NCI-H1436 (cell line): ENCODE measurements at places on chromosomes 6 and 20.

DNA sequence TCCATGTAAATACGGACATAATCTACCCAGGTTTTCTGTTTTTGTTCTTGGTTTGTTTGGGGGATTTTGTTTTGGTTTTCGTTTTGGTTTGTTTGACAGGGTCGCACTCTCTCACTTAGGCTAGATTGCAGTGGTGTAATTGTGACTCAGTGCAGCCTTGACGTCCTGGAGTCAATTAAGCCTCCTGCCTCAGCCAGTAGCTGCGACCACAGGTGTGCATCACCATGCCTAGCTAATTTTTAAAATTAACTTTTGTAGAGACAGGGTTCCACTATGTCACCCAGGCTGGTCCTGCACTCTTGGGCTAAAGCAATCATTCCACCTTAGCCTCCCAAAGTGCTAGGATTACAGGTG, 37.8 kb upstream of the EYA4 start:
- DNase-seq: no peak

GRCh38 chr6:140436023-140436811, 1061.8 kb upstream of the CITED2 start:
- no peak for DNase-seq

DNA sequence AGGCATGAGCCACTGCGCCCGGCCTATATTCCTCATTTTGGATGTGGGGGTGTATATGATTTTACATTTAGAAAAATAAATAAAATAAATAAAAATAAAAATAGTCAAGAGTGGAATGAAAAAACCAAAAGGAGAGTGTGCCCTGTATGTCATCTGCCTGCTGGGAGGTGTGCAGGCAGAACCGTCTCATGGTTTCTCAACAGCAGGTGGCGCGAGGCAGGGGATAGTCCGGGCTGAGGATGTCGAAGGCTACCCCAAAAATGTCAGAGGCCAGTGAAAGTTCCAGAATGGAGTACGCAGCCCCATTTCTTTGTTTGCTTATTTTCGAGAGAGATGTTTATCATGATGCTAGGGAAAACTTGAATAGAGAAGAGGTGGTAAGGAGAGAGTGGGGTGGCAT, 16.4 kb upstream of the KIF16B start:
- DNase-seq: no peak

GRCh38 chr6:11410539-11411307, 126.8 kb upstream of the TMEM170B start:
- DNase-seq: no peak

- no peak for DNase-seq
These were observed 45.6 kb downstream of the FAM50B start for GRCh38 chr6:3894590-3895311.

GRCh38 chr6:42829561-42830092, 47.8 kb downstream of the BICRAL start:
- DNase-seq: no peak

GRCh38 chr6:83927470-83927869, 68.0 kb downstream of the CYB5R4 start:
- no peak for DNase-seq

DNA sequence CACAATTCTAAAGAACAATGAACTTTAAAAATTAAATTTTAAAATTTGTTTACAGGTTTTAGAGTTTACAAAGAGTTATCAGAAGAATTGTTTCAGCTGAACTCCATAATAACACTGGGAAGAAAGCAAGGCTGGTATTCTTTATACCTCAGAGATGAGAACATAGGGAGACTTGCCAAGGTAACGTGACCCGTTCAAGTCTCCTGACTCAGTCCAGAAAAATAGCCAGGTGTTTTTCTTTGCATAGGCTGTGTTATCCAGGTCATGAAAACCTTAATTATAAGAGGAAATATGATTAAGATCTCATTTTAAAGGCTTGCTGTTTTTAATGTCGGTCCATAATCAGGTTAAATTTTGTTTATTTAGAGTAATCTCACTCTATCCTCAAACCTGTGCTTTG, 8.5 kb upstream of the C6orf141 start:
- peak; percentile 24 for DNase-seq

DNA sequence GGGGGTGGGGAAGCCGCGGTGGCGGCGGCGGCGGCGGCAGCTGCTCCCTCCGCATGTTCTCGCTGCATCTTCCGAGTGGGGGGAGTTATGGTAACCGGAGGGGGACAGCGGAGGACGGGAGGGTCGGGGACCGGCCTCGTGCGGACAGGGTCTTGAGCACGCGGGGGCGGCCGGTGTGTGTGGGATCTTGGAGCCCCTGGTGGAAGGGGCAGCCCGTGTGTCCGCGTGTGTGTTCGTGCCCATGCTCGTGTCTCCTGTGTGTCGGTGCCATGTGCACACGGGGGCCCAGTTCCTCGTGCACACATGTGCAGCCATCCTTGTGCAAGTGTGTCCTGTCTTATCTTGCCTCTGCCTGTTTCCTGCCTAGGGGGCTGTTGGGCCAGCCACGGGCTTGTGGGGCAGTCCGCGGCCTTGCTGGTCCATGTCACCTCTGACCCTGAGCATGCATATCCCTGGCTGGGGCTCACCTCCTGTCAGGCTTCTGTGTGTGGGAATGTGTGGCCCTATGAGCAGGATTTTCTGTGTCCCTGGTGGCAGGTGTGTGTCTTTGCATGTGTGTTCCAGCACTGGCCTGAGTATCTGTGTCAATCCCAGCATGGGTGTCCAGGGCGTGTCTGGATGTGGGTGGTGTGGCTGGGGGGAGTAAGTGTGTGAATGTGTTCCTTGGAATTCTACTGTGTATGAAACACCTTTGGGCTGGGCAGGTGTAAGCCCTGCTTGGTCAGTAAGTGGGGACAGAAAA, 8.5 kb downstream of the SYNGAP1 start:
- no peak for DNase-seq

DNA sequence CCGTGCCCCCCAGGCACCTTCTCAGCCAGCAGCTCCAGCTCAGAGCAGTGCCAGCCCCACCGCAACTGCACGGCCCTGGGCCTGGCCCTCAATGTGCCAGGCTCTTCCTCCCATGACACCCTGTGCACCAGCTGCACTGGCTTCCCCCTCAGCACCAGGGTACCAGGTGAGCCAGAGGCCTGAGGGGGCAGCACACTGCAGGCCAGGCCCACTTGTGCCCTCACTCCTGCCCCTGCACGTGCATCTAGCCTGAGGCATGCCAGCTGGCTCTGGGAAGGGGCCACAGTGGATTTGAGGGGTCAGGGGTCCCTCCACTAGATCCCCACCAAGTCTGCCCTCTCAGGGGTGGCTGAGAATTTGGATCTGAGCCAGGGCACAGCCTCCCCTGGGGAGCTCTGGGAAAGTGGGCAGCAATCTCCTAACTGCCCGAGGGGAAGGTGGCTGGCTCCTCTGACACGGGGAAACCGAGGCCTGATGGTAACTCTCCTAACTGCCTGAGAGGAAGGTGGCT, 960 bp downstream of the TNFRSF6B start:
- DNase-seq: no peak

DNA sequence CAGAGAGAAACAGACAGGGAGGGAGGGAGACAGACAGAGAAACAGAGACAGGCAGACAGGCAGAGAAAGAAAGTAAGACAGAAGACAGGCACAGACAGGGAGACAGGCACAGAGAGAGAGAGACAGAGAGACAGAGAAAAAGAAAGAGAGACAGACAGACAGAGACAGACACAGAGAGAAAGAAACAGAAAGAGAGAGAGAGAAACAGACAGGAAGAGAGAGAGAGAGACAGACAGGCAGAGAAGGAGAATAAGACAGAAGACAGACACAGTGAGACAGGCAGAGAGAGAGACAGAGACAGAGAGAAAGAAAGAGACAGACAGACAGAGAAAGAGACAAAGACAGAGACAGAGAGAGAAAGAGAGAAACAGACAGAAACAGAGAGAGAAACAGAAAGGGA, 754.8 kb upstream of the DEFB115 start:
- DNase-seq: no peak

GRCh38 chr20:19129306-19129705, 83.1 kb upstream of the SLC24A3 start:
- no peak for DNase-seq

DNA sequence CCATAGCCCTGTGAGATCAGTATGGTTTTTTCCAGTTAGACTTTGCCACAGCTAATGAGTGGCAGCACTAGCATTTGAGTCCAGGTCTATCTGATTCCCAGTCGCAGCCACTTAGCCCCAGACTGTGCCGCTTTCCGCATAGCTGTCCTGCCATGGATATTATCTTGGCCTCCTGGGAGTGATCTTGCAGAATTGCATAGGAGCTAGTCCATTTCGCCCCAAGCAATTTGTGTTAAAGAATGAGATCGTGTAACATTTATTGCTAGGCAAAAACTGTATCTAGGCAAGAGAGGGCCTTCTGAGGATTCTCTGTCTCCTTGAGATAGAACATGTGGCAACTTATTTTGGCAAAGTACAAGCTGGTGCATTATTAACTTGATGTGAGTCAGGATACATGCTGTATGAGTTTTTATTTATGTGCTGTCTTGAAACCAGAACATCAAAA, 74.2 kb downstream of the EZR start:
- DNase-seq: no peak

GRCh38 chr6:35237476-35237875, 22.1 kb upstream of the ZNF76 start:
- DNase-seq: no peak

- DNase-seq: no peak
These were observed 151.2 kb upstream of the TAB2 start for GRCh38 chr6:149166336-149166735.

GRCh38 chr6:113763876-113764275, 93.3 kb upstream of the MARCKS start:
- no peak for DNase-seq

DNA sequence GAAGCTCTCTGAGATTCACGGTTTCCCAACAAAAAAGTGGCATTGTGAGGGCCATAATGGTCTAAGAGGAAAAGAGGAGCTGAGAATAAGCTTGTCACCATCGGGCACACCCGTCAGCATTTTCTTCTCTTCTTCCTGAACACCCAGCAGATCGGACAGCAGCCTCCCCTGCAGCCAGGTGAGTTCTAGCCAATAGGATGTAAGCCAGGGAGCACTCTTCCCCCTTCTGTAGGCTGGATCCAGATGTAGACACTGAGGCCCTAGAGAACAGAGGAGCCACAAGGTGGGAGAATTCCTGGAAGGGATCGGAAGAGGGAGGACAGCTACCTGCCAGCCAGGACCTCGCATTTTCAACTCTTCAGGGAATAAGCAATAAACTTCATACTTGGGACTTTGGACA, 228.0 kb downstream of the SYNDIG1 start:
- DNase-seq: no peak

GRCh38 chr20:35353646-35354045, 58.1 kb downstream of the UQCC1 start:
- no peak for DNase-seq

DNA sequence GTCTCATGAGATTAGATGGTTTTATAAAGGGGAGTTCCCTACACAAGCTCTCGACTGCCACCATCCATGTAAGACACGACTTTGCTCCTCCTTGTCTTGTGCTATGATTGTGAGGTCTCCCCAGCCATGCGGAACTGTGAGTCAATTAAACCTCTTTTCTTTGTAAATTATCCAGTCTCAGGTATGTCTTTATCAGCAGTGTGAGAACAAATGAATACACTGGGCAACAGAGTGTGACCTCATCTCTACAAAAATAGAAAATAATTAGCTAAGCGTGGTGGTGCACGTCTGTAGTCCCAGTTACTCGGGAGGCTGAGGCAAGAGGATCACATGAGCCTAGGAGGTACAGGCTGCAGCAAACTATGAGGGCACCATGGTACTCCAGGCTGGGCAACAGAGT, 51.3 kb downstream of the MDN1 start:
- no peak for DNase-seq

DNA sequence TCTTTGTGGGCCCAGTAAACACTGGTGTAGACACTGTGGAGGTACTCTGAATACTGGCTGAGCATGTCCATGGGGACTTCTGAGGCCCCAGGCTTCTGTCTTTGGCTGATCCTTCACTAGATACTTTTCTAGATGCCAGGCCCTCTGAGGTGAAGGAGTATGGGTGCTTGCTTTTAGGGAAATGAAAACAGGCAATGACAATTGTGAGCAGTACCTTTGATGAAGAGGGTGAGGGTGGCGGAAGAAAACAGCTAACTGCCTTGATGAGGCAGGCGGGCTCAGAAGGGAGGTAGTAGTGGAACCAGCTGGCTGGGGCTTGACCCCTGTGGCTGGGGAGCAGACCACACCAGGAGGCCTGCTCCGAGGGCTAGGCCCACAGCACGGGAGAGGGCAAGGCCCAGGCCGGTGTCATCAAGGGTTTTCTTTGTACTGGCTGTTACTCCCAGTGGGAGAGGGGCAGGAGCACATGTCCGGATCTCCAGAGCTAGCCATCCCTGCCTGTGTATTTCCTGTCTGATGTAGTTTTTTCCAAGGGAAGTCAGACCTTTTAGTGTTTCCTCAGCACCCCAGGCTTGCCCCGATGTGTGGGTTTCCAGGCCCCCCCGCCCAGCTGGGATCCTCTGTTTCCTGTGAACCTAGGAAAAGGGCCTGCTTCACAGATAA, 3.9 kb downstream of the PLCG1 start:
- no peak for DNase-seq

- DNase-seq: no peak
These were observed 30.5 kb upstream of the HLA-G start for GRCh38 chr6:29797135-29797534.

DNA sequence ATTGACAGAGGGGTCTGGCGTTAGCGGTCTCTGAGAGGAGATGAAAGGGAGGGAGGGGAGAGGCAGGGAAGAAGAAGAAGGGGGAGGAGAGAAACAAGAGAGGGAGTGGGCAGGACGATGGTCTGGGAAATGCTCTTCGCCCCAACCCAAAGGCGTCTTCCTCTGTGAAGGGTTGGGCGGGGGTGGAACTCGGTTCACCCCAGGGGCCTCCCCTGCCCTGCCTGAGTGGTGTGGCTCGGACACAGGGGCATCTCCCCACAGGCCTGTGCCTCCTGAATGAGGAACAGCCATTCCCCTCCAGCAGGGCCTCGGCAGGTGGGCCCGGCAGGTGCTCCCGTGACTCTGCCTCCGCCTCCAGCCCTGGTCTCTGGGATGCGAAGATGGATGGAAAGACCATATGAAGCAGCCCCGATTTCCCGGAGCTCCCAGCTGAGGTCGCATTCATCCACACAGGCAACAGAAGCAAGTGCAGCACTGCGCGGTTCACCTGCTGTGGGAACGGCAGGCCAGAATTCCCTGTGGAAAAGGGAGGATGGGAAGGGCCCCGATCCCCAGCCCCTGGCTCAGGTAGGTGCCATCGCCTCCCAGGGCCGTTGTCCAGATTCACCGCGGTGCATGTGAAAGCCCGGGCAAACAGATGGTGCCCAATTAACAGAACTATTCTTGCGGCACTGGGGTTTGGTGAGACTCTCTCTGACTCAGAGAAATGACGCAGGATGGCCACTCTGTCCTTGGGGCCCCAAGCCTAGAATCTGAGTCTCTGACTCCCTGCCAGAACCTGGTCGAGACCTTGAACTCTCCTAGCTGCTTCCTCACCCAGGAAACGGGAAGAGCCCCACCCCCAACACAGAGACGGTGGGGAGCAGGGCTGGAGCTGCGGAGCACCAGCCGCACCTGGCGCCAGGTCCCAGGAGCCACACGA, 29.4 kb upstream of the RPS6KA2 start:
- DNase-seq: no peak

GRCh38 chr6:121437851-121438651, 2.6 kb downstream of the GJA1 start:
- no peak for DNase-seq

DNA sequence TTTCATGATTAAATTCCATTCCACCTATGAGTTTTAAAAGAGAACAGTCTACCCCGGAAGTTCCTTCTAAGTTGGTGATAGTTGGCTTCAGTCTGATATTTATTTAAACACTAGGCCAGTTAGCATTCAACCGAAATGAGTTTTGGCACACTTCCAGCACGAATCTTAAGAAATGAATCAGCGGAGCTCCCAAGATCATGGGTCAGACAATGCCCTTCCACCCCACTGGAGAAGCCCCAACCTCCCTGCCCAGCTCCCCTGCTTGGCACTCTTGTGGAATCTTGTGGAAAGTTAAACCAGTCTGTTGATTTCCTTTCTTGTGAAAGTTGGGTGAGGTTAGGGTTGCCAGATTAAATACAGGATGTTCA, 64.3 kb downstream of the MKKS start:
- no peak for DNase-seq
